Liver (tissue), 10 donors: ENCODE measurements at places on chromosomes 3 and 15.

- DNase-seq = no peak
Measured at GRCh38 chr15:62035256-62035924, 24.9 kb downstream of the VPS13C start.

DNA sequence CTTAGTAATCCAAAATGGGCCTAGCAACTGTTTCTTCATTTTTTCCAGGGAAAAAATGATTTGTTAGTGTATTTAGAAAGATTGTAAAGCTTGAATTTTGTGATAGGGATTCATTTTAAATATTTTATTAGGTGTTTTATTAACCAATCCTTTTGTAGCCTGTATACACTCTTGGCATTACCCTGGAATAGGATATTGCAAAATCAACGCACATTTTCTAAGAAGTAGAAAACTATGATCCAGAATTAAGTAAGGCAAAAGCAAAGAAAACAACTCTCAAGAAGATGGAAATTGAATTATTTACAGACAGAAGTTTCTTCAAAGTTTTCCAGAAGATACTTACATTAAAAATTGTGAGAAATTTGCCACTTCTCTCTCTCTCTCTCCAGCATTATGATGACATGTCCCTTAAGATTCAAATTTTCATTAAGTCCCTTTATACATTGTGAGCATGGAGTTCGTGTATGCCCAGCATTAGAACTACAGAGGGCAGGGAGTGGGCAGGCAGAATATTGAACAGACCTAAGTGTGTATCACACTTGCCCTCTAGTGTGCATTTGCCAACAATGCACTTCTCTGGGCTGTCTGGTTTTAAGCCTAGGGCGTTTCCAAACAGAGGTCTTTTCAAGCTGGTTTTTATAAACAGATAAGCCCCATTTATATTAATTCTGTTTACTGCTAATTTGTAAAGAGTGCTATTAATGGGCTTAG is 28.5 kb upstream of the CMSS1 start:
- DNase-seq = no peak

- DNase-seq = no peak
Measured at GRCh38 chr15:43702174-43702573, 8.5 kb downstream of the CKMT1A start.

DNA sequence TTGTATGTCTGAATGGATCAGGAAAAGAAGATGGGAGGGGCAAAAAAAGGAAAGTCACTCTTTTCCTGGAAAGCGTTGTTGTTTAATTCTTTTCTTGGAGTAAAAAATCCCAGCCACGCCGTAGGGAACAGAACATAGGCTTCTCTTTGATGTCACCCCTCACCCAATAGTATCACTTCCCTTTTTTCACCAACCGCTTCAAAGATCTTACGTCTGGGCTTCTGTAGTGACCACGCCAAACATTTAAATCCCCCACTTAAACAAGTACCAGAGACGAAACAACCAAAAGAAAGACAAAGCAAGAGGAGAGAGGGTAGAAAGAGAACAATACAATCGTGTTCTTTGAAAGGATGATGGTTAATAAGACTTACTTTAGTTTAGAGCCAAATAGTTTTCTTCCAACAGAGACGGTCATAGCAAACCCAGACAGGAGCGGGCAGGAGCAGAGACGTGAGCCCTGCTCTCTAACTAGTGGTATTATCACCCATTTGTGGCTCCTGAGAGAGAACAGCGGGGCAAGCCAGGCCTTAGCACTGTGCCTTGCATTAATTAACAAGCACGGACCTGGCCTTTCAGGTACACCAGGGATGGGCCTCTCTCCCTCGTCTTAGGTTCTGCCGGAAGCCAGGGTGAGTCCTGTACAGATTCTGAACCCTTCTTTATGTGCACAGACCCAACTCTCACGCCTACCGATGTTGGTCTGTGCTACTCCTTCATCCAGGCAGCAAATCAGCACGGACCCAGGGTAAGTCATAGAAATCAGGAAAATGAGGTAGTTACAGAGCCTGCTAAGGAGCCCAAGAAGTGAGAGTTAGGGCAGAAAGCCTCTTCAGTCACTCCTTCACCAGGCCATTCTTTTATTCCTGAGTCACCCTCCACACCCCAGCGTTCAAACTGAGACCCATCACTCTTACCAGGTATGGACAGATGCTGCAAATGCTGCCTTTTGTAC is 28.2 kb upstream of the BCL6 start:
- DNase-seq = no peak

- DNase-seq = no peak
Measured at GRCh38 chr3:107795514-107796094, 272.8 kb downstream of the BBX start.

- DNase-seq = no peak
Measured at GRCh38 chr3:54533856-54534255, 394.0 kb downstream of the LRTM1 start.

- no peak for DNase-seq
Measured at GRCh38 chr3:131402391-131403039, 20.9 kb downstream of the NUDT16 start.

GRCh38 chr3:120245386-120245785 is 39.6 kb downstream of the GPR156 start:
- no peak for DNase-seq

- no peak for DNase-seq
Measured at GRCh38 chr15:70092464-70093027, 5.2 kb downstream of the TLE3 start.

GRCh38 chr3:27939521-27939920 is 217.4 kb upstream of the EOMES start:
- DNase-seq = no peak

DNA sequence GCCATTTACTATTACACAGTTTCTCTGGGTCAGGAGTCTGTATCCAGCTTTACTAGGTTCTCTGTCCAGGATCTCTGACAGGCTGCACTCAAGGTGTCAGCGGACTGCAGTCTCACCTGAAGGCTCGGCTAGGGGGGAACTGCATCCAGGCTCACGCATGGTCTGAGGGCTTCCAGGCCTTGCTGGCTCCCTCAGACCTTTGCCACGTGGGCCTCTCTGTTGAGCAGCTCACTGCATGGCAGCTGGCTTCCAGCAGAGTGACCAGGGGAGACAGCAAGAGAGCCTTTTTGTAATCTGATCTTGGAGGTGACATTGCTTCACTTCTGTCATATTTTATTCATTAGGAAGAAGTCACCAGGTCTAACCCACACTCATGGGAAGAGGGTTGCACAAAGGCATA is 152.3 kb downstream of the CACNA2D3 start:
- DNase-seq = no peak
